ENCODE measurements at places on chromosomes 4 and X.

- DNase-seq: no peak
Measured at GRCh38 chr4:8048856-8049676, 109.4 kb upstream of the AFAP1 start.

DNA sequence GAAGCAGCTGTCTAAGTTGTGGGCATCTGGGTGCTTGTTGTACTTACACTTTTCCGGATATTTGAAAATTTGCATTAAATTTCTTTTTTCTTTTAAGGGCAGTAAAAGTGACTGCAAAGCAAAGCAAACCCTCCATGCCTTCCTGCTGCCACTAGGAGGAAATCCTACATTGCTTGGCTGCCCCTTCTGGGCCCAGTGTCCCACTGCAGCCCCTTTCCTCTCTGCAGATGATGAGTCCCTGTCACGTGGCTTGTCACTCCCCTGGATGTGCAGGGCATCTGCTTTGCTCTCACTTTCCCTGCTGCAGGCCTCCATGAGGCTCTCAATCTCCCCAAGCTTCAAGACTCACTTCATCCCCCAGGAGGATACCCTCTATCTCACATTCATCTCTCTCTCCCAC lies 12.7 kb downstream of the TSR2 start:
- DNase-seq: peak; percentile 9

DNA sequence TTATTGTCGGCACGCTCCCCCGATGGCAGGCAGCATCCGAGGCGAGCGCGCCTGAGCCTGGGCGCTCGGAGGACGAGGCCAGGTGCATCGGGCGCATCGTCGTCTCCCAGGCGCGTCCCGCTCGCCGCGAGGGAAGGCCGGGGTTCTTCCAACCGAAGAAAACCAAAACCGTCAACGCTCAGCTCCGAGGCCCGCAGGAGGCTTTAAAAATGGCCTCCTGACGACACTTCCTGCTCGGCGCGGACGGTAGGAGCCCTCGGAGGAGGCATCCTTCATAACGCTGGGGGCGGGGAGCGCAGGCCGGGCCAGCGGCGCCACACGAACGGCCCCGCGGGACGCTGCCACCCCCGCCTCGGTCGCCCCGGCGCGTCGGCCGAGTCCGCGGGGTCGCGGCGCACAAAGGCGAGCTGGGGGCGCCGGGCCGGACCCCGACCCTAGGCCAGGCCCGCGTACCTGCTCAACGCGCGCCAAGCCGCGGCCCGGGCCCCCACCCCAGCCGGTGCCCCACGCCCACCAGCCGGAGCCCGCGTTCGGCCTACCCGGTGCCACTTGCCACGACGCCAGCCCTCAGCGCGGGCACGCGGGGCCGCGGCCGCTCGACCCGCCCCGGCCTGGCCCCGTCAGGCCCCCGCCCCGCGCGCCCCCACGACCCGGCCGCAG lies 501 bp downstream of the ZNF518B start:
- peak; percentile 67 for DNase-seq

DNA sequence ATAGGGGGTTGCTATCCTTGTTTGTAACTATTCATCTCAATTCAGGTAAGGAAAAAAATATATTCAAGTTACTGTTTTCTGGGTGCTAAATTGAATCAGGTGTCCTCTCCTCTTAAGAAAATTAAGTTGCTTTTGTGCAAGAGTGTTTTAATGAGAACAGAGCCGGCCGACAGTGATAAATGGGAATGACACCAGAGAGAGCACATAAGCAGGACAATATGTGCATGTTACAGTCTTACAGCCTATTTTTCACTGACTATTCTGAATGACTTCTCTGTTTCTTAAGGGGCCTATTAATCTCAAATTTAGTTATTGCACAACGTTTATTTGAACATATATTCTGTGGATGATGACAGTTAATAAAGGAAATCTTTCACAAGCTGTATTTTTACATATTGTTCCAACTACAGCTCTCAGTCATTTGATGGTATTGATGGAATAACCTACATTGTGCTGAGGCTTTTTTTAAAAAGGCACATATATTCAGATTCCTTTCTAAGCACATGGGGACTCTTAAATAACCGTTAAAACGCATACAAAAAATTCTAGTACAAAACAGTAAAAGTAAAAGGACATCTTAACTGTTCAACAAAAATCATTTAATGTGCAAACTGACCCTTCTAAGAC lies 68.4 kb downstream of the SLC10A7 start:
- no peak for DNase-seq

- DNase-seq: peak; percentile 72
Measured at GRCh38 chr4:38149997-38150671, 189.9 kb downstream of the PTTG2 start.

GRCh38 chrX:1587161-1587560 lies 4.2 kb upstream of the AKAP17A start:
- no peak for DNase-seq

- peak; percentile 65 for DNase-seq
Measured at GRCh38 chr4:151169900-151170299, 70.5 kb downstream of the RPS3A start.

DNA sequence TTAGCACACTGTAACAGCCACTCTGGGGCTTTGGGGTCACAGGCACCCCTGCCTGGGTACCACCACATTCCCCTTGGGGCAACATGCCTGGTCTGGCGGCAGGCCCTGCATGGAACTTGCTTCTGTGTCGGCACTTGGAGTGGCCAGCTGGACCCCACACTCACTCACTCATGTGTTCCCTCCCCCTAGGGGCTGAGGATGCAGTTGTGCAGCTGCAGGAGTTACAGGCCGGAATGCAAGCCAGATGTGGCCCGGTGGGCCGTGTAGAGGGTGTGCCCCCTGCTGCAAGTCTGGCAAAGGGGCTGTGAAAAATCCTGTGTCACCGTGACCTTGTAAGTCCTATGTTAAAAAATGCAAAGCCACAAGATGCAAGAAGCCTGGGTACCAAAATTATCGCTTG lies 34.2 kb downstream of the ATXN3L start:
- DNase-seq: no peak

DNA sequence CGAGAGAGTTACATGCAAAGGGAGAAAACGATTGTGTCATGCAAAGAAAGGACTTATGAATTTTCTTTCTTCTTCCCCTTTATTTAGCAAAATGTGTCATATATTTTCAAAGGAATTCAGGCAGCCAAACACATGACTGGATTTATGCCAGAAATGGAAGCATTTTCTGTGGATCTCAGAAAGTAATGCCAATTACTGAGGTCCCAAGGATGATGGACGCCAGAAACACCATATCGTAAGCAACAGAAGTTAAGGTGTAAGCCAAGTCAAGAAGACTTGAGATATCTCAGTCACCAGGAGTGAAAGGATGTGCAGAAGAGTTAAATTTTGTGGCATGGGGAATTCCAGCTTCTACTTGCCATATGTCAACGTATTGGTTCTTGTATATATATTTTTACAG lies 255.1 kb downstream of the GBA3 start:
- no peak for DNase-seq

DNA sequence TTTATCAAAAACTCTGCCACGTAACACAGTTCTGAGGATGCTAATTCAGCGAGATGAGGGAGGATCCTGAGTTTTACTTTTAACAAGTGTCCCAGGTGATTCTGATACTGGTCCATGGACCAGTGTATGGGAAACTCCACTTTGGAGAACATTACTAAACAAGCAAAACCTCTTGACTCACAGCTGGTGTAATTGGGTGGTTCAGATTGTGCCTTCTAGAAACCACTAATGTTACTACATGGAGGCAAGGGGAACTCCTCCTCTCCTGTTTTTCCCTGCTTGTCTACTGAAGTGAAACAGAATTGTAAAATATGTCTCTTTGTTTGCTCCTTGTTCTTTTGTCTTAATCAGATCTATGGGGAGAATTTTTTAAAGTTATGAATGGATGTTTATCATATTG lies 62.6 kb downstream of the FRAS1 start:
- peak; percentile 6 for DNase-seq

- no peak for DNase-seq
Measured at GRCh38 chr4:158543191-158543590, 21.5 kb downstream of the RXFP1 start.

DNA sequence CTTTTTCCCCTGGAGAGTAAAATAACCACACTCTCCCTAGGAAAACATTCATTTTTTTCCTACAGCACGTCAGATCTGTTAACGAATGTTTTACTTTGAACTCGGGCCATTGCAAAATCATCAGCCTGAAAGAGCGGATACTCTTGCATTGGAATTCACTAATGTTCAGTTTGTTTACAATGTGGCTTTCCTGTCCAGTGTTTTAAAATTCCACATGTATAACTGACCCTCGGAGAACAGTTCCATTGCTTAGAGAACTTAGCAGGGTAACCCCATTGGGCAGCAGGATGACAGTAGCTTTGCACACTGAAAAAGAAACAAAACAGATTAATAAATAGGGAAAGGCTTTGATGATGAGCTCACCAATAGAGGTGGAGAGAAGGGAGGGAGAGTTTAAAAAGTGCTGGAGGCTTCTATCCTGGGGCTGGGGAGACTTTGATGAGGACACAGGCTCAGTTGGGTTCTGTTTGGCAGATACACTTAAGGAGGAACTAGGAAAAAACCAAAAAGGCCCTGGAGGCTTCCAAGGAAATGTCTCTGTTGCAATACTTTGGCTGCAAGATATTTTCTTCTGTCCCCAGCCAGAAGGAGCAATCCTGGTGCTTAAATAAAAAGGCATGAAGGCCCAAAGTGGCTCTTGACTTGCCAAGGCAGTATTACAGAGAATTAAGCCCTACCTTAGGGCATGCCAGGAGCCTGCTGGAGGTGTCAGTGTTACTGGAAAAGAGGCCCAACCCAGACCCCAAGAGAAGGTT lies 143.1 kb downstream of the ARSF start:
- DNase-seq: peak; percentile 92

DNA sequence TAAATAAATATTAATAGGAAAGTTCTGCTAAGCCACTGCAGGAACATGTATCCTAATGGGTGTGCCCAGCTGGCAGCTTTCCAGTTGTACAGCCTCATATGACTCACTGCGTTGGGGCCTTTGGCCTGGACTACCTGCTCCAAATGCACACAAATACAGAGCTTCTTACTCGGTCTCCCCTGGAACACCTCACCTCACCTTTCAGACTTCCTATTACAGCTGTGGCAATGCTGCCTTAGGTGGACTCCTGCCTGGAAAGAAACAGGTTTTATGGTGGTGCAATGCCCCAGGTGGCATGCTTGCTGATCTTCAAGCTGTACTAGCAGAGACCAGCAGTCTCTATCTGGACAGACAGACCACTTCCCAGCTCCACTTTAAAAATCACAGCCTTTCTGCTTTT lies 85.7 kb upstream of the EXOC1L start:
- peak; percentile 29 for DNase-seq

GRCh38 chr4:903066-904046 lies 28.8 kb downstream of the GAK start:
- DNase-seq: no peak

- DNase-seq: no peak
Measured at GRCh38 chrX:72366701-72367454, 61.2 kb upstream of the CITED1 start.

- peak; percentile 49 for DNase-seq
Measured at GRCh38 chrX:153924149-153924861, 1.8 kb downstream of the ARHGAP4 start.

- no peak for DNase-seq
Measured at GRCh38 chr4:1155314-1155713, 17.1 kb downstream of the SPON2 start.

- DNase-seq: peak; percentile 76
Measured at GRCh38 chr4:122922877-122923511, 597 bp upstream of the NUDT6 start.

DNA sequence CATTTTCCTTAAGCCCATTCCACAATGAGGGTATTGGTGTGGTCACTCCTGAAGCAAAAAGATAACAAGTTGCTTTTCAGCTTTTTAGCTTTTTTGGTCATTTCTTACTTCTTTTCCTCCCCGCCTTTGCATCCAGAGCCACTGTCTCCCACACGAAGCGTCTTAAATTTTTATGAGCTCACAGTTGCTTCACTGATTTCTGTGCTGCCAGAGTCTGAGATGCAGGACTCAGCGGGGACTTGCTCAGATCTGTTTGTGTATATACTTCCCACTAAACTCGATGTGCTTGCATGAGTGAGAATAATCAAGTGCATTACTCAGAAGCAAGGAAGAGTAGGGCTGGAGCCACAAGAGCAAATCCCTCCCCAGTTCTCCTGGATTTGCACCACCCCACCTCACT lies 80.2 kb upstream of the FHL1 start:
- no peak for DNase-seq

DNA sequence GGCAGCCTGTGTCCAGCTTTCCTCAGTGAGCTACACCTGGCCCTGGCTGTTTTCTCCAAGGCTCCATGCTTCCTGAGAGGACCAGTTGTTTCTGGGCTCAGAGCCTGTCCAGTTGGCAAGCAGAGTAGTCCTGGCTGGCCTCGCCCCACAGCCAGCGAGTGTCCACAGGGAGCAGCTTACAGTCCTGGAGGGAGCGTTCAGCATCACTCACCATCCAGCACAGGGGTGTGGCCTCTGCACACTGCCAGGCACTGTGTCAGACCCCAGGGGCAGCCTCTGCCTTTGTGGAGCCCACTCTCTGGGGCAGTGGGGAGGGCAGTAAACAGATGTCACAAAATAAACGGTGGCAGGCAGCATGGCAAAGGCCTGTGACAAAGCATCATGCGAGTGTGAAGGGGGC lies 23.9 kb downstream of the EVC start:
- no peak for DNase-seq

- DNase-seq: no peak
Measured at GRCh38 chrX:37776283-37776986, 3.4 kb upstream of the CYBB start.

DNA sequence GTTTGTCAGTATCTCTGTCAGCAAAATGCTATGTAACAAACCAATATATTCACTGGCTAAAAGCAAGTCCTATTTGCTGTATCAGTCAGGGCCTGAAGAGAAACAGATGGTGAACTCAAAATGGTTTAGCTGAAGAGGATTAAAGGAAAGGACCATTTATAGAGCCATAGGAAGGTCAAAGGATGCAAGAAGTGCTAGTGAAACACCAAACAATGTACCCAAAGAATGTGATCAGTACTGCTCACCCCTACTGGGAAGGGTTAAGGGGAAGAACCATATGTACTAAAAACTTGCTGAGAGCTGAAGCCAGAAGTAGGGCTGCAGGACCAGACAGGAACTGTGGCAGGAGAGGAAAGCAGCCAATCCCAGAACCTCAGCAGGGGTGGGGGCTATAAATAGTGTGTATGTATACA lies 479.3 kb downstream of the INPP4B start:
- no peak for DNase-seq

DNA sequence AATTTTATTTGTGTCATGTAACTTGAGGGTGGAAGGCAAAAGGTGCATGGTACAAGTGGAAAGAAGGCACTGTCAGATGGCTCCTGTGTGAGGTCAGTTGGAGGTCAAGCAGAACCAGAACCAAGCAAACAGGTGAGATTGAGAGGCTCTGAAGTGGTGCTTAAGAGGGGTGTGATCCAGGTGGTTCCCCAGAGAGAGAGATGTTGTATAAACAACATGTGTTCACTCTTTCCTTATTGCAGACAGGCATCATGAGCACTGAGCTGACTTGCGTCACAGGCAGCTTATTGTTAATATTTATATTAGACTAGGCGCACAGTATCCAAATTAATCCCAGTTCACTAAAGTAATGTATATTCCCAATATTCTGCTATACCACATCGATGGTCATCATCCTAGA lies 56.8 kb downstream of the CXCL13 start:
- DNase-seq: no peak

DNA sequence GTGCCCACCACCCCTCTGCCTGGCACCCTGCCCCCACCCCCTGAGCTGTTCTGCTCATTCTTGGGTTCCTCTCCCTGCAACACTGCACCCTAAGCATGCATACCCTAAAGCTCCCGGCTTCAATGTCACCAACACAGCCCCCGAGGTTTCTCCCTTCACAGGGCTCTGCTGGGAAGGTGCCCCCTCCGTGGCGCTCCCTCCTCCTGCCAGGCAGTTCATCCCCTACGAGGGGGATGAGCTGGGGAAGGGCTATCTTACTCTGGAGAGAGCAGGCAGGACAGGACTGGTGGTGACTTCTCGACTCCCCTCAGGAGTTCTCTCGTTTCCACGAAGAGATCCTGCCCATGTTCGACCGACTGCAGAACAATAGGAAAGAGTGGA lies 6.5 kb downstream of the ATP5ME start:
- no peak for DNase-seq
